SK-N-SH (cell line): ENCODE measurements at places on chromosomes 7 and 10. TPM values are rescaled to one million over a fixed set of nuclear protein-coding genes. Genes with fewer than 3 reads are reported as not detected.

Gene MBL2
- not detected in 2 replicates for polyA plus RNA-seq

Gene BET1
- polyA plus RNA-seq, result 20.1 and 27.7 TPM in 2 replicates

Gene TMEM213
- not detected in 2 replicates for polyA plus RNA-seq

Gene NRF1
- 10.9 and 16.9 TPM in 2 replicates for polyA plus RNA-seq

Gene GIMAP1
- polyA plus RNA-seq, result not detected in 2 replicates

Gene VDAC2
- polyA plus RNA-seq, result 98.3 and 101 TPM in 2 replicates

Gene CPED1
- 4.4 and 4.8 TPM in 2 replicates for polyA plus RNA-seq

Gene SRRM3
- 2.5 and 2.7 TPM in 2 replicates for polyA plus RNA-seq

Gene HMX3
- polyA plus RNA-seq, result not detected in 2 replicates

Gene GTF2IRD1
- 20.2 and 26.4 TPM in 2 replicates for polyA plus RNA-seq

Gene OGDHL
- polyA plus RNA-seq, result 25.4 and 32.6 TPM in 2 replicates

Gene GRM3
- polyA plus RNA-seq, result not detected in 2 replicates
